ENCODE measurements at places on chromosomes 5 and 9.

DNA sequence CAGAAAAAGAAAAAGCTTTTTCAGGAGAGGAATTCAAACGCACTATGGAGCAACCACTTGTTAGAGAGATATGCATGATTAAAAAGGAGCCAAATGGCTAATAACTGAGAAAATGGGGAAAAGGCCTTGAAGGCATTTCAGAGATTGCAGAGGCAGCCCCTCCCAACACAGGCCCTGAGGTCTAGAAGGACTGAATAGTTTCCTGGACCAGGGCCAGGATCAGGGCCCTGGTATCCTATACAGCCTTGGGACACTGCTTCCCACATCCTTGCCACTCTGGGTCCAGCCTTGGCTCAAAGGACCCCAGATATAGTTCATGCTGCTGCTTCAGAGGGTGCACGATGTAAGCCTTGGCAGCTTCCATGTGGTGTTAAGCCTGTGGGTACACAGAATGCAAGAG, 20.7 kb upstream of the FEM1C start:
- no peak for DNase-seq

DNA sequence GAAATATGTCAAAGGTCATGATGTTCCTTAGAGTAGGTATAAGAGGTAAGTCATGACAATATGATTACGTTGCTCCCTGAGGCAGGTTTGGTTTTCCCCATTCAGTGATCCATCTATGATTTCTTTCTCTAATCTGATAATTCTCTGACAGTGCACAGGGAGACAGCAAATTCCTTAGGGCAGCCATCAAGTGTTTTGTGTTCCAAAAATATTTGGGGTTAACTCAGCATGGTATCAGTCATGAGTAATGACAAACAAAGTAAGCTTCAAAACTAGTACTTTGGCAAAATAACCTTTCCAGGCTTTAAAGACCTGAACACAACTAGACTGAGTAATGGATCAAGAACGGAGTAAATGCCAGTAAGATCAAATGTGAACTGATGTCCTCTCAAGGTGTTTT, 55.3 kb upstream of the SPATA31E1 start:
- DNase-seq: no peak

DNA sequence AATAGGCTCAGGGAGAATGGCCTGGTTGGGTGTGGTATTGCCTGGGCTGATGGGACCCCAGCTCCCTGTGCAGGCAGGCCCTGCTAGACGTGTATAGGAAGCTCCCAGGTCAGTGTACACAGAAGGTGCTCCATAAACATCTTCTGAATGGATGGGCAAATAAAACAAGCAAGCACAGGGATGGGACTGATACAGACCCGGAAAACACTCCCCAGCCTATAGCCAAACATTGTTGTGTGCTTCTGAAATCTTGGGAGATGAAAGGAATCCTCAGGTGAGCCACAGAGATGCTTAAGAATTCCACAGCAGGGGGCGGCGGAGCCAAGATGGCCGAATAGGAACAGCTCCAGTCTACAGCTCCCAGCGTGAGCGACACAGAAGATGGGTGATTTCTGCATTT, 151.8 kb downstream of the ENTREP1 start:
- no peak for DNase-seq

DNA sequence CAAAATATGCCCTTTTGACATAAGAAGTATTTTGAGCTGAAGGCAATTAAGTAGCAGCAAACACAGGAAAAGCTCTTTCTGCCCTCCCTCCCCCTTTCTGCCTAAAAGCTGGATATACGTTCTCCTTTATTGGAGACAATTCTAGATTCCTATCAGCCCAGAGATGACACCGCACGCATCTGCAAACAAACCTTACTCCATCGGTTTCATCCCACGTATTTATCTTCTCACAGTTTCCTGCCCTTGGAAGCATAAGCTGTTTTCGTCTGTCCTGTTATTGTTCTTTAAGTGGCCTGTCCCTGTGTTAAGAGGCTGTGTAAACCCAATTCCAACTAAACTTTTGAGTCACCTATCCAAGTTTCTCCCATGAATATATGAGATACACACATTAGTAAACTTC, 11.8 kb downstream of the TBC1D9B start:
- DNase-seq: no peak

Data from SJSA1 (cell line).